ENCODE measurements at places on chromosomes 7 and 10.

DNA sequence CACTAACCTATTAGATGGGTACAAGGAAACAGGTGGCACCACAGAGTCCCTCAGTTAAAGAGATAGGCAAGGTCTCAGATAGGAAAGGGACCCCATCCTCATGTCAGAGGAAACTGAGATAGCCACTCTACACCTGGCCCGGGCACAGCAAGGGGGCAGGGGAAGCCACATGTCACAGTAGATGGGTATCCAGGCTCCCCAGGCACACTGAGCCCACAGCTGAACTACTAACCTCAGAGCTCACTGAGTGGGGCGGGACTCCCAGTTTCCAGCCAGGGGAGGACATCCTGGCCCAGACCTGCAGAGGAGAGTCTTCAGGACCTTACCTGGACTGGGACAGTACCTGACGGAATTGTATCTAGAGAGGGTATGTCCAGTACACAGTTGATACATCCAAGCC, 3.7 kb upstream of the CDHR1 start:
- DNase-seq, result no peak

GRCh38 chr10:113168584-113168983, 218.5 kb downstream of the TCF7L2 start:
- no peak for DNase-seq

- DNase-seq, result no peak
These were observed 166.2 kb downstream of the RAPGEF5 start for GRCh38 chr7:22190736-22191135.

GRCh38 chr7:121576148-121576917, 180.2 kb upstream of the FAM3C start:
- DNase-seq, result no peak

All from HAP-1 (cell line).